ENCODE measurements at places on chromosomes 11 and 22.

DNA sequence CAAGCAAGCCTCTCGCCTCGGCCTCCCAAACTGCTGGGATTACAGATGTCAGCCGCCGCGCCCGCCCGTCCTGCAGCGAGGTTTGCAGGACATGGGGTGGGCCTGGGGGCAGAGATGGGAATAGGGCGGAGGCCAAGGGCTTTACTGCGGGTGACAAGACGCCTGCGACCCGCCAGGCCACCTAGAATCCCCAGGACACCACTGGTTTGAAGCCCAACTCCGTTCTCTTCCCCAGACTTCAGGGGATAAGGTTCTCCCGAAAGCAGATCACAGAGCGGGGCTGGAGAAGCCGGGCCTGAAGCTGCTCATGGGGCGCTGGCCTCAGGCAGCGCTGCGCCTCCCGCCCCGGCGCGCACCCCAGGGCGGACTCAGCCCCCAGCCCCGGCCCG, 354 bp downstream of the POLR2L start:
- DNase-seq = no peak

- DNase-seq = no peak
Measured at GRCh38 chr11:45436118-45436517, 150.0 kb upstream of the SYT13 start.

DNA sequence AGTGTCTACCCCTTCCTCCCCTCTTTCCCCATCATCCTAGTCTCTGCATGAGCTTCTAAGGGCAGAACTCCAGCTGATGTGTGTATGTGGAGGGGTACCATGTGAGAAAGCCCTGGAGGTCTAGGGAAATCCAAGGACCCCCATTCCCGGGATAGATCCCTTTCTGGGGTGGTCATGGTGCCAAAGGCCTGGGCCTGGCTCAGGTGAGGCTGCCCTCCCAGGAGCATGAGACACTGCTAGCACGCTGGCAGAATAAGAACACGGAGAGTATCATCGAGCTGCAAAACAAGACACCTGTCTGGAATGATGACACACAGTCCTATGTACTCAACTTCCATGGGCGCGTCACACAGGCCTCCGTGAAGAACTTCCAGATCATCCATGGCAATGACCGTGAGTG, 19.6 kb downstream of the TUB start:
- no peak for DNase-seq

DNA sequence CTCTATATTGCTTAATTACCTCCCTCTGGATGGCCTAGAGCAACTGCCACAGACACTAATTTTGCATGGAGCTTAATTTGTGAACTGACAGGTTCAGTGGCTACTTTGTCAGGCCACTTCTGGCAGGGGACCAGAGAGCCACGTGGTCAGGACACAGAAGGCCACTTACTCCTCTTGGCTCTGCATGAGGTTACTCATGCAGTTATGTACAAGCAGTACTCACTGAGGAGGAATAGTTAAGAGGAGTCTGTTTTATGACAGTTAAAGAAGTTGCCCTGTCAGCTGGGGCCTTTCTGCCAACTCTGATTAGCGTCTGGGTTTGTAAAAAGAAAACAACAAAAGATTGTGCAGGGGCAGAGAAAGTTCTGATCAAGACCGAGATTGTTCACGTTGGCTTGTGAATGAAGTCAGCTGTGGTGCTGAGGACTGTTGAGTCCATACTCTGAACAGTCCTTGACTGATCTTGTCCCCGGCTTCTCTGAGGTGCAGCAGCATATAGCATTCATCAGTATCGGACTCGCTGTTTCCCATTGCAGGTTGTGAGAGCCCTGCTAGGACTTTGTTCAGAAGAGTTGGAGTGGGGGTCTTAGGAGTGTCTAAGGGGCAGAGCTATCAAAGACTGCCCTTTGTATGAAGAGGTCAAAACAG, 41.4 kb downstream of the PPFIBP2 start:
- DNase-seq = no peak

GRCh38 chr22:49583886-49584505, 243.7 kb downstream of the BRD1 start:
- DNase-seq = no peak

- DNase-seq = no peak
Measured at GRCh38 chr11:57641011-57641807, 8.5 kb downstream of the YPEL4 start.

GRCh38 chr22:30506507-30506968, 1.0 kb upstream of the SEC14L4 start:
- no peak for DNase-seq

DNA sequence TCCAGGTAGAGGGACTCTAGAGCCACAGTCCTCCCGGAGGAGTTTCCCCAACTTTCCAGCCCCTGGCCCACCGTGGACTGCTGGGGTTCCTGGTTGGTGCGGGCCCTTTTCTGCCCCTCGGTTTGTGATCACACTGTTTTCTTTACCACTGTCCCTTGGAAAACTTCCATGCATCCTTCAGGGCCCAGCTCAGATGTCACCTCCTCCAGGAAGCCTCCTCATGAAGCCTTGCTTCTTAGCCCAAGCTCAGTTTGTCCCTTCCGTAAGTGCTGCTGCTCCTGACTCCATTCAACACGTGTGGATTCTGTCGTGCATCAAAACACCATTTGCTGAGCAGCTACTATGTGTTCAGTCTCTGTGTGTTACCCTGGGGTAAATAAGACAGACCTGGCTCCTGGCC, 15.9 kb upstream of the TPCN2 start:
- no peak for DNase-seq

DNA sequence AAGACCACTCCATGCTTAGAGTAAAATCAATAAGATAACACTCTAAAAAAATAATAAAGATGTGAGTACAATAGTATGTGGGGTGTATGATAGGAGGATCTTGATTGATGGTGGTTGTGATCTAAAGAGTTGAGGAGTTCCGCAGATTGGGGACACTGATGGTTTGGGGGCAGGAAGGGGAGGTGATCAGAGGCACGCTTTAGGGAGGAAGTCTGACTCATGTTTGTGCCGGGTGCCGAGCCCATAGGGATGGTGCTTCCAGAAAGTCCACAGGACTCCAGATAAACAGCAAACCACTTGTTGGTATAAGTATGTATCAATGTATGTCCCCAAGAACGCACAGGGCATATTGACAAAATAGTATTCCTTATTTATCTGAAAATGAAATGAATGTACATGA, 27.5 kb downstream of the LINC01488 start:
- no peak for DNase-seq

DNA sequence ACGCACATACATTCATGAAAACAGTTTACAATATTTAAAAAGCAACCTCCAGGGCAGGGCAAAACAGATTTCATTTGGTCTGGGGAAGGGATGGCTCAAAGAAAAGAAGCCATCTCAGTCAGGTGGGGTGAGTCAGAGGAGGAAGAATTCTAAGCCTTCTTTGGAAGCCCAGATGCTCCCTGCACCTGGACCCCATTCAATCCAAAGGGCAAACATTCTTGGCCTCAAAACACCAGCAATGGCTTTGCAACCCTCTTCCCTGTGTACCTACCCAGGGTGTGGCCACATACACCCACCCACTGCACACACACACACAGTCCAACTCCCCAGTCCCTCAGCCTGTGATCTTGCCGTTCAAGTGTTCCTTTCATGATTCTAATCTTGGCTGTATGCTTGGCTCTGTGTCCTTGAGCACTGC, 2.0 kb downstream of the KCNE3 start:
- no peak for DNase-seq

All from activated T-cell treated with anti-CD3 and anti-CD28 coated beads for 24 hours (primary cell).